ENCODE measurements at places on chromosomes 13 and 19.

DNA sequence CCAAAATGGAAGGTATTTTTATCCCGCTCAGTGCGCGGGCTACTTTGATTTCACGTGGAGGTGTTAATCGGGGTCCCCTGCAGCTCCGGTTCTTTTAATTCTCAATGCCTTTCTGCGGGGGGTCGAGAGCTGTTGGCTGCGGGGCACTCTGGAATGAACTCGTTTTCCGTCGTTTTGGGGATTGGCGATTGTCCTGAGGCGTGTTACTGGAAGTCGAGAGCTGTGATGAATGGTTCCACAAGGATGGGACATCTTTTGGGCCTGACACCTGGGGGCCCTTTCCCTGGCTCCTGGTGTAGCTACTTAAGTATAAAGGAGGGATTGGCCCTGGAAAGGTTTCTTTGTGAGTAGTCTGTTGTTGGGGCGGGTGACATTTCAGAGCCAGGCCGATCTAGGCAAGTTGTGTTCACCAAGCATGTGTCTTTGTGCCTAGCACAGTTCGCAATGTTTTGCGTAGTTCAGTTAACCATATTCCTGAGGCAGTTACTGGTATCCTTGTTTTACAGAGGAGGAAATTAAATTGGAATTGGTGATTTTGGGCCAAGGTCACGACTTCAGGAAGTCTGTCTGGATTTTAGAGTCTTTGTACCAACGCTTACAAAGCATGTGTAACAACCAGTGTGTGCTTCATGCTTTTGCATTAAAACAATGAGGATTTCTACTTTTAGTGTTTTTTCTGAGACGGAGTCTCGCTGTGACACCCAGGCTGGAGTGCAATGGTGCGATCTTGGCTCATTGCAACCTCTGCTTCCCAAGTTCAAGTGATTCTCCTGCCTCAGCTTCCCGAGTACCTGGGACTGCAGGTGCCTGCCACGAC is 846 bp downstream of the RPL13A start:
- DNase-seq, result no peak

GRCh38 chr13:37546087-37546486 is 52.5 kb downstream of the POSTN start:
- no peak for DNase-seq

- DNase-seq, result no peak
These were observed 49.0 kb upstream of the PNMA8B start for GRCh38 chr19:46544651-46545050.

DNA sequence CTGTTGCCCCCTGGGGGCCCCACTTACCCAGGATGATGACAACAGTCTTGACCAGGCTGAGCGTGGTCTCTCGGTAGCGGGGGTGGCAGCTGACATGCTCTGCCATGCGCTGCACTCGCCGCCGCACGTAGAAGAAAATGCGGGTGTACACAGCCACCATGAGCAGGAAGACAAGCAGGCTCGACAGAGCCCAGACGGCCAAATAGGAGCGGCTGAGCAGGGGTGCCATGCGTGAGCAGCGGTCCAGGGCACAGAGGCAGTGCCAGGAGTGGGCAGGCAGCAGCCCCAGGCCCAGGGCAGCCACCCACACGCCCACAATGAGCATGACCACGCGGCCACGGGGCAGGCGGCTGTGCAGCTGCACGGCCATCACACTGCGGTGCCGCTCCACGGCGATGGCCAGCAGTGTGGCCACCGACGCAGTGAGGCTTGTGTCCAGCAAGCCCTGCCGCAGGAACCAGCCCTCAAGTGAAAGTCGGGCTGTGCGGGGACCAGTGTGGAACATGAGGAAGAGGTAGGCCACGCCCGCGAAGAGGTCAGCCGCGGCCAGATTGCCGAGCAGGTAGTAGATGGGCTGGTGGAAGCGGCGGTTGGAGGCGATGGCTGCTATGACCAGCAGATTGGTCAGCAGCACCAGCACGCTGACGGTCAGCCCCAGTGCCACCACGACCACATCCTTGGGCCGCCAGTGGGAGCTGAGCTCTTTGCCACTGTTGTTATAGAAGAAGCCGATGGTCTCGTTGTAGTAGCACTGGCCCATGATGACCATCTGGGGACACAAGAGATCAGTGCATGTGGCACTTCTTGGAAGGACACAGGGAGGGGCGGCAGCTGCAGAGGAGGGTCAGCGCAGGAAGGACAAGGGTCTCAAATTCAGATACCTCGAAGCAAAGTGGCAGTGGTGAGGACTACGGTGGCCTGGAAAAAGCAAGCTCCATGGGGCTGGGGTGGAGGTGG is 1.2 kb downstream of the LPAR2 start:
- no peak for DNase-seq

DNA sequence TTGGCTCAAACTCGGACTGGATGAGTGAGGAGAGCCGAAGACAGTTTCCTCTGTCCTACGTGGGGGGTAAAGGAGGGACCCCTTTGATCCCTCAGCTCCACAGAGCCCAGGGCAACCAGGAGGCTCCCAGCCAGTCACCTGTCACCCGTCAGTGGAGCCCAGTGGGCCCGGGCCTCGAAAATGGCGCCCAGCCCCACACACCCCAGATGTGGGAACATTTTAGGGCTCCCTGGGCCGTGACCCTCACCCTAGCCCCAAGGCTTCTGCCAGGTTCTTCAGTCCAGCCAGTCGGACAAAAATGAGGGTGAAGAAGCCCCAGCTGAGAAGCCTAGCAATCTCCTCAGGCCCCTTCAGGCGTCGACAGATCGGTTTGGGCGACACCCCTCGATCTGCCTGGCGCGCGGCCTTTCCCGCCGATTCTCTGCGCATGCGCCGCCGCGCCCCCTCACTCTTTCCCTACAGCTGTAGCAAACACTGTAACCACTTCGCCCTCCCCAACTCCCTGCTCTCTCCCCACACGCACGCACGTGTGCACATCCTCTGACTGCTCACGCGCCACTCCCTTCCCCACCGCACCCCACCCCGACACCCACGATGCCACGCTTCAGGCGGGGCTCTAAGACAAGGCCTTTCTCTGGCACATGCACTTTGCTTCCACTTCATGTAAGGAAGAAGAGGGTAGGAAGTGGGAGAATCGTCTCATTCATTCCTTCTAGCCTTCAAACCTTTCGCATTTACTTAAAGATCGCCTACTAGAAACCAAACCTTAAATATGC is at the start of gene SLC6A16:
Gene SLC6A16, minus strand, starts transcription at position 391 of the 776 bp plus-strand sequence. CDS start 13,844 bp downstream, outside the sequence.
- no peak for DNase-seq

DNA sequence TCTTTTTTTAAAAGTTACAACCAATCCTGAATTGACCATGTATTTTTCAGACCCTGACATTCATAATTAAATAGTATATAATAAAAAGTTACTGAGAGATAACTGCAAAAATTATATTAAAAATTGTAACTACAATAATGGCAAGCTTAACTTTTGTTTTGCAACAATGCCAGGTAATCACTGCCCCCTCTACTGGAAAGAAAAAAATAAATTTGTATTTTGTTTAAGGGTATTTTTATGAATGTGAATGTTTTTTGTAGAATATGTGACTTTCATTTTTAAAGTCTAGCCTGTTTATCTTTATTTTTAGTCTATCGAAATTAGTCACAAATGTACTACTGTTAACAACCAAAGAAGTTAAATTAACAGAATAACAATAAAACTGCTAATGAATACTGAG is 21.7 kb downstream of the MRPS31 start:
- no peak for DNase-seq

DNA sequence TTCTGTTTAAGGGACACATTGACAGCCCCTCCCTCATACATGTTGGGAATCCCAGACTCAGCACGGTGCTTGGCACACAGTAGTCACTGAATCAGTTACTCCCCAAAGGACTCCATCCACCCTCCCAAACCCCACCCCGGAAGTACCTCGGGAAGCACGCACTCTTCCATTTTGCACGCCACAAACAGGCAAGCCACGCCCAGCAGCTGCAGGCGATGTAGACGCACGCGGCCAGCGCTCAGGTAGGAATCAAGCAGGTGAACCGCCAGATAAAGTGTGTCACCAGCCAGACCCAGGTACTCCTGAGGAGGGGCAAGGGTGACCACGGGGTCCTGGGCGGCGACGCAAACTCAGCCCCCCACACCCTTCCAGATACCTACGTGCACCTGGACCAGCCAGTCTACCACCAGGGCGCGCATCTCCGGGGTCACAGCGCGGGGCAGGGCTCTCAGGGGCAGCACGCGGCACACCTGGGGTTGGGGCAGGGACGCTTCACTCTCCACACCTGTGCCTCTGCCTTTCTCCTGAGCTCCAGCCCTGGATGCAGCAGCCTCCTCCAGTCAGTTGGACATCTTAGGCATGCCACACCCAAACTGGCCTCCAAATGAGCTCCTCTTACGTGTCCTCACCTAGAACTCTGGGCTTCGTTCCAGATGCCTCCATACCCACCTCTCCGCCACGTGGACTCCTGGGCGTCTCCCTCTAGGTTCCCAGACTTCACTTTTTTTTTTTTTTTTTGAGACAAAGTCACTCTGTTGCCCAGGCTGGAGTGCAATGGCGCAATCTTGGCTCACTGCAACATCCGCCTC is 1.9 kb downstream of the CCNP start:
- DNase-seq, result no peak

DNA sequence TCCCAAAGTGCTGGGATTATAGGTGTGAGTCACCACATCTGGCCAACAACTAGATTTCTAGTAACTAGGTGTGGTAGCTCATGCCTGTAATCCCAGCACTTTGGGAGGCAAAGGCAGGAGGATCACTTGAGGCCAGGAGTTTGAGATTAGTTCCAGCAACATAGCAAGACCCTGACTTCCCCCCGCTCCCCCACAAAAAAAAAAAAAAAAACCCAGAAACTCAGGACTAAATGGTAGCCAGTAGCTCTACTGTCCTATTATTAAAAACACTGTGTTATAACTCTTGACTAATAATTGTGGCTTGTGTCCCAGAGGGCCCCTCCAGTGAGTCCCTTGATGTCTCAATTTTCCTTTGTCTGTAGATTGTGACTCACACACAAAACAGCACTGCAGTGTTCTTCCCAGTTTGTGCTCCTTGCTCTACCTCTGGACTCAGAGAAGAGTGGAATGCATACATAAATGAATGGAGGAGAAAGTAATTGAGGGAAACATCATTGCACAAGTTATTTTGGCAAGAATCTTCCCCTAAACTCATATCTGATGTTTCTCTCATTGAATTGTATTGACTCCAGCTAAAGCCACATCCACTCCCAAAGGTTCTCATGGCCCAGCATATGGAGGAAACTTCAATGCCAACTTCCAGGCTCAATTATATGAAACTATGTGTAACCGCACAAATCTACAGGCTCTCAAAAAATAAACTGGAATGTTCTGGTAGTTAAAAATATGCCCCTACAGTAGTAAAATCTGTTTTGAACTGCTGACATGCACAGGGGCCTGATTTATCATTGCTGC is 8.8 kb downstream of the TPT1 start:
- no peak for DNase-seq

GRCh38 chr13:56988543-56988942 is 152.2 kb upstream of the PRR20A start:
- DNase-seq, result no peak

DNA sequence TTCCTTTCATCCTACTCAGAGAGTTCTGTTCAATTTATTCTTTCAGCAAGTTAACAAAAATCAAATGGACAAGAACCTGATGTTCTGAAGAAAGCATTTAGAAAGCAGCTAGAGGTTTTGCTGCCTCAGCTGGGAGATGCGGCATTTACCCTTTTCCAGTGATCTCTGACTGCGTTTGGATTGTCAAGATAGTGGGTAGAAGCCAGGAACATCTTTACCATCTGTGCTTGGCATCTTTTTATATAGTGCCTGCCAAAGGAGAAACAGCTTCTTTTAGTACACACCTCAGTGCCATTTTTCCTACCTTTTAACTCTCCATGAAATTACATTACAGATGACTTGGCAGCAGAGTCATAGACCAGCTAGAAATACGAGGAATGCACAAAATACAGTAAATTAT is 680.8 kb downstream of the SLITRK1 start:
- no peak for DNase-seq

- no peak for DNase-seq
These were observed 251.6 kb downstream of the KCTD12 start for GRCh38 chr13:76634431-76635191.

DNA sequence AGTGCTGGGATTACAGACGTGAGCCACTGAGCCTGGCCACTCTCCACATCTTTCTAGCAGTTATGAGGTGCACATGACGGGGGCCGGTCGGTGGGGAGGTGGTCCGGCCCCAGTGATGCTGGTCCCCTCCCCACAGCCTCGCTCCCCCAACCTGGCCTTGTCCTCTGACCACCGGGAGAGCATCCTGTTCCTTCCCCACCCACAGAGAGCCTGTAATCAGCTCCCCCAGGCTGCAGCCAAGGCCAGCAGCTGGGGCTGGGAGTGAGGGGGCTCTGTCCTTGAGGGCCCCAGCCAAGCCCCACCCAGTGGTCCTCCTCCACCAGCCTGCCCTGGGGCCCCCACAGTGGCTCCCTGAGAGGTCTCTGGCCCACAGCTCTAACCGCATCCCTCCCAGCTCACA is 3.0 kb upstream of the INSL3 start:
- DNase-seq, result no peak

- DNase-seq, result no peak
These were observed 58.6 kb downstream of the MCF2L start for GRCh38 chr13:113027566-113027965.

DNA sequence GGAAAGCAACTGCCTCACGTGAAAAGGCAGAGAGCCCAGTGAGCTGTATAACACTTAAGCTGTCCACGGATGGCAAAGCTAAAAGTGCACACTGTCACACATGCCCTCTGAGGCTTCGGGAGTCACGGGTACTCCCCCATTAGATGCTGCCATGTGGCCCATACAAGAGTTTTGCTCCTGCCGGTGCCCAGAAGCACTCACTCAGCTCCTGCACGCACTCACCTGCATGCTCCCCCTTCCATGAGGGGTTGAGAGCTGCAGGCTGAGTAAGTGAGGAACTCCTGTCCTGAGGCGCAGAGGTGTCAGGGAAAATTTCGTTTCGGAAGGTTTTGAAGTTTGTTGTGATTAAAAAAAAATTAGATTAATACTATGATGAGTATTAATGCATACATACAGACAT is 939.2 kb upstream of the ATXN8OS start:
- no peak for DNase-seq

DNA sequence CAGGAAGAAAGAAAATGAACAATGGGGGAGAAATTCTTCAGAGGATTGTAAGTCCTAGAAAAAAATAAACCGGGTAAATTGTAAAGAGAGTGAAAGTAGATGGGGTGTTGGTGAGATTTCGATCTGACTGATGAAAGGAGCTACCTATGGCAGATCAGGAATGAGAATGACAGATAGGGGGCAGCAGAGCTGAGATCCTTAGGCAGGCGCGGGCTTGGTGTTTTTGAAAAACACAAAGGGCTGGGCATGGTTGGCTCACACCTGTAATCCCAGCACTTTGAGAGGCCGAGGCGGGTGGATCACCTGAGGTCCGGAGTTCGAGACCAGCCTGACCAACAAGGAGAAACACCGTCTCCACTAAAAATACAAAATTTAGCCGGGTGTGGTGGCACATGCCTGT is 1468.6 kb upstream of the SLC10A2 start:
- DNase-seq, result no peak

DNA sequence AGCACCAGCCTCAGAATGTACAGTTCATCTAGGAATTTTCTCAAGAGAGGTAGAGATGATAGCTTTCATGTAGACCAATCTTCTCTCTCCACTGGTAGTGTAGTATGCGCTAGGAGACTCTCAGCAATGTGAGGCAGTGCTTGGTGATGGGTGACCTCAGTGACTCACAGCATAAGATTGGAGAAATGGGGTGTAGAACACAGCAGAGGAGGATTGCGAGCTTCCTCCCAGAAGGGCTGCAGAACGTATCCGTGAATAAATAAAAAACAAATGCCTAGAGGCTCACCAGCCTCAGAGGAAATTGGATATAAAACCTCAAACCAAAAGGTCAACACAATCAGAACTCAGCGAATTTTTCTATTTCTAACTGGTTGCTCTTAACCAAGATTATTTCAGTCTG is 182.9 kb upstream of the RXFP2 start:
- no peak for DNase-seq

GRCh38 chr19:8611391-8611876 is 919 bp upstream of the ADAMTS10 start:
- DNase-seq, result no peak

- DNase-seq, result no peak
These were observed 429 bp upstream of the ZNF225 start for GRCh38 chr19:44112802-44113137.
